SK-N-DZ (cell line): ENCODE measurements at places on chromosomes 4 and X.

DNA sequence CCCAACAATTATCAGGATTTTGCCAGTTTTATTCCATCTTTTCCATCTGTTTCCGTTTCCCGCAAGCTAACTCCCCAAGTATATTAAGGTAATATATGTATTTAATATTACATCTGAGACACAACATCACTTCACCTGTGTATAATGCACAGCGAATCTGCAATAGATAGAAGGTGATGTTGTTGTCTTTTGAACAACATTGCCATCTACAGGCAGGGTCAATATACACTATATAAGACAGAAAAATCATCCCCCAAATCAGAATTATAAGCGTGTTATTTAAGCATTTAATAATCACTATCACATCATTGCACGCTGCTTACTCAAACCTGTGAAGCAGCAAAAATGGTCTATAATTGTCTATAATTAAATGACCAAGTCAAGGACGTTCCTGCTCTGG, 1115.5 kb downstream of the NLGN4X start:
- peak; percentile 9 for DNase-seq

DNA sequence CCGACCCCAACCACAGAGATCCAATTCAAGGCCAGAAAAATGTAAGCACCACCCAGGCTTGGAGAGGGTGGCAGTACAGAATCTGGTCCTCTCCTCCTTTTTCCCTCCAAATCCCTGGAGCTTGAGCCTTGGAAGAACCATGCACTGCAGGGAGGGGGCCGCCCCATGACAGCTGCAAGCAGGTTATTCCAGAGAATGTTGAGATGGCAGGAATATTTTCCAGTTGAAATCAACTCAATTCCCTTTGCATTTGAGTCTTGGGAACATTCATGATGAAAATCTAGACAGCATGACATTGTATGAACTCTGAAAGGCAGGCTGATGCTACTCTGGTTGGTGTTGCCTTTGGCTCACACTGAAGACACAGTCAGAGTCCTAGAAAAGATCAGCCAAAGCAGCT, 386.6 kb upstream of the FGF16 start:
- DNase-seq = no peak

- DNase-seq = no peak
Observed at GRCh38 chrX:132795181-132795580, 163.2 kb downstream of the HS6ST2 start.

DNA sequence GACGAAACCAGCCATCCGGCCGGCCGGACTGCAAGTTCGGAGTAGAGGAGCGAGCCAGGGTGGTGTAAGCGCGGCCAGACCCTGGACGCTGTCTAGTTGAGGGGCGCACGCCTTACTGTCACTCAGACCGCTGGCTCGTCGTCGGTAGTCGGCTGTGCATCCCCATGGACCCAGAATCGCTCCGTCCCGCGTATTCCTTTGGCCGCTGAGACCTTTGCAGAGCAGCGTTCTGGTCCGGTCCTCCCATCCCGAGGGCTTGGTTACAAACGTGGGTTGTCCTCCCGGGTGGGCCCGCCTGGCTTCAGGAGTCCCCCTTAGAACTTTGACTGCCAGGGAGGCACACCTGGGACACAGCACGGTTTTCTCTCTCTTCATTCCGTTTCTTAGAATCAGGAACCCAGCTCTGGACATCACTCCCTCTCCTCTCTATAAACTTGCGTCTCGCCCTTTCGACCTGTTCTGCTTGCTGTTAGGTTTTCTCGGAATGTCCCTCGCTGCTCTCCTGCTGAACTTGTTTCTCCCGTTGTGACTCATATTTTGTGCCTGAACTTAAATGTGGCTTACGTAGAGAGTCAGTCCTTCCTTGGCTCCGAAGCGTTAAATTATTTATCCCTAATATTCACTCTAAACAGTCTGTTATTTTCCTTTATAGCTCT, 672 bp downstream of the PGM2 start:
- no peak for DNase-seq

DNA sequence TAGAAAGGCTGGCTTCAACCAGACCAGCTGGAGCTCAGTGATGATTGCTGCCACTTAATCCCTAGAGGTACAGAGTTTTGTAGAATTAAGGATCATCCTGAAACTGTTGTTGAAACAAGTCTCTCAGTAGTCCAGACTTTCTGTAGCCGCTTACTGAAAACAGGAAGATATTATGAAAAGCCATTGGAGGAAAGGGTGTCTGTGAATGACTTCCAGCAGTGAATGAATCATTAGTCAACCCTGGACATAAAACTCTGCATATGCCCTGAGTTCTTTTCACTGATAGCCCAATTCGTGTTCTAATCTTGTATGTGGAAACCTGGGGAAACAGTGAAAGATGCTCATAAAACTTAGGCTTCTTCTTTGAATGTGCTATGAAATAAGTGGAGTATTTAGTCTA, 14.8 kb downstream of the HOPX start:
- no peak for DNase-seq

DNA sequence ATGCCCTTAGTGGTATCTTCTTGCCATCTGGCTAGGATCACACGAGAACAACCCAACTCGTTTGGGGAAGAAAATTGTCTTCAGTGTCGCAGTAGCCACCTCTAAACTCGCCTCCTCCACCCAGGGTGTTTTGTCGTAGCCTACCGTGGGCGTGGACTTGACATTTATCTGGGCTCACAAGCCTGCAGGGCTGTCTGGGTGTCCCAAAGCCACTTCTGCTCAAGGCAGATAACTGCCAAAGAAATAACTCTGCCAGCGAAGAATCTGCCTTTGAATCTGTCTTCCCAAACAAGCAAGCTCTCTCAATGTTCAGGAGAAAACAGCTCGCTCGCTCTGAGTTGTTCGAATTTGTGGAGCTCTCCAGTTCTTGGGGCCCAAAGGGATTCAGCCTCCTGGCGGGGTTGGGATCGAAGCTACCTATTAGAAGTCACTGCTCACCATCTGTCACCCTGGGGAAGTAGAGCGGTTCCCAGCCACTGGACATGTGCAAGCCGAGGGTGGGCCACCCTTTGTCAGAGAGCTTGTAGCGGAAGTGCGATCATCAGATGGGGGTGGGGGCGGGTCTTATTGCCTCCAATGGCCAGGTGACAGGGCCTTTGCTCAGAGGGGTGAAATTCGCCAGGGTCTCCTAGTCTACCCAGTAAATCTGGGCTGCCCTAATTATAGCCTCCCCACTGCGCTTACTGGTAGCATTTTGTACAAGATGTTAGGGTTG, 14.8 kb downstream of the BLOC1S4 start:
- no peak for DNase-seq

GRCh38 chrX:15748841-15749240, 10.8 kb downstream of the CA5B start:
- DNase-seq = no peak
